ENCODE measurements at places on chromosomes 6 and 20. TPM values are rescaled to one million over a fixed set of nuclear protein-coding genes. Genes with fewer than 3 reads are reported as not detected.
A peak's percentile ranks its signal among the peaks of the same experiment; 100 is the strongest.

Gene ZNF391
- total RNA-seq, result 4.4 TPM

DNA sequence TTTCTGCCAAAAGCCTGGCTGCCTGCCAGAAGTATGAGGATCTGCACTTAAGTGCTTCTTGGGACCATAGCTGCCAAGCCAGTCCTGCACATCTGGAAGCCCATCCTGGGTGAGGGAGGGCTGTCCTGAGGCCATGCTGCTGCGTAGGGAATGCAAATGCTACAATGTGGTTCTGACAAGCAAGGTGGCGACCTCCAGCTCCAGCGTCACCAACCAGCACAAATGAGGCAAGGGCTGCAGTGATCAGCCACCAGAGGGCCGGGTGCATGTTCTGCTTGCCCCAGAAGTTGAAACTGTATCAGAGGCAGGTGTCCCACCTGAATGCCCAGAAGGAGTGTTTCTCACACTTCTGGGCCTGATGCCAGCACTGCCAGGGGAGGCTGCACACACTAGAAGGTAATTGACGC, 99.1 kb upstream of the KCNQ5 start:
- H3K27me3 ChIP-seq, result no peaks in the 10 kb centered on the region
- no peaks in the 10 kb centered on the region for H3K36me3 ChIP-seq
- no peaks in the 10 kb centered on the region for H3K4me1 ChIP-seq
- peak; percentile 22 for DNase-seq
- no peak overlapping the region for H3K4me3 ChIP-seq

Gene C20orf144
- total RNA-seq, result 0.27 TPM

DNA sequence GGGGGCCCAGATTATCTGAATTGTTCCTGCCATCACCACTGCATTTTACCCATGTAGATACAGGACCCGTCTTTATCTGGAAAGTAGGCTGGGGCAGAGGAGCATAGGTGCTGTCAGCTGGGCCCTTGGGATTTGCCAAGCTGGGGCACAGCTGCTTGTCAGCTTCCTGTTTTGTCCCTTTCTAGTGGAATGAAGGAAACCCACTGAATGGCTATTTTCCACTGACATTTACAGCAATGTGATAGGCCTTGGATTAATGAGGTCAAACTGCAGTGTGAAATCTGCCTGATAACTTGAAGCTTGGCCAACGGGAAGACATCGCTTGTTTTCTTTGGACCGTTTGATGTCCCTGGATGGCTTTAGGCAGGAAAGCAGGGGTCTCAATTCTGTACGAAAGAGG, 6.7 kb downstream of the PPP1R16B start:
- H3K27ac ChIP-seq, result peak overlapping the region; percentile 30
- peak; percentile 32 for DNase-seq
- no peaks in the 10 kb centered on the region for H3K36me3 ChIP-seq
- peaks cover 88% of the 10 kb centered on the region for H3K4me1 ChIP-seq
- H3K27me3 ChIP-seq, result no peaks in the 10 kb centered on the region

Measured in B cell (primary cell).